Astrocyte of the cerebellum (primary cell): ENCODE measurements at places on chromosomes 3 and 15.

DNA sequence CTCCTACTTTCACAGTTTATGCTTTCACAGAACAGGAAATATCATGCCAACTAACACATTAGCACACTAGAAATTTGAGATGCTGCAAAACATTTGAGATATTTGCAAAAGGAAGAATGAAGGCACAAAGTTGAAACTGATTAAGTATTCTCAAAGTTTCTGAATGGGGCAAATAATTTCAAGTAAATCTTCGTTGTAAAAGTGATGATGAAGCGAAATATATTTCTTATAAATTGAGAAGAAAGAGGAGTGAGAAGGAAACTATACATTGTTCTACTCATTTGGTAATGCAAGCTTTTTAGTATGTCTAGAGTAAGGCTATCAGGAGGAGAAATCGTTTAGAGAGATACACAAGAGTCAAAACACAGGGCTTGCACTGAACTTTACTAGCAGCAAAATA lies 24.3 kb upstream of the LSAMP start:
- no peak for DNase-seq

- DNase-seq, result no peak
Measured at GRCh38 chr15:74994236-74994635, 1.1 kb upstream of the SCAMP5 start.

GRCh38 chr3:177447938-177448337 lies 250.7 kb upstream of the TBL1XR1 start:
- no peak for DNase-seq

DNA sequence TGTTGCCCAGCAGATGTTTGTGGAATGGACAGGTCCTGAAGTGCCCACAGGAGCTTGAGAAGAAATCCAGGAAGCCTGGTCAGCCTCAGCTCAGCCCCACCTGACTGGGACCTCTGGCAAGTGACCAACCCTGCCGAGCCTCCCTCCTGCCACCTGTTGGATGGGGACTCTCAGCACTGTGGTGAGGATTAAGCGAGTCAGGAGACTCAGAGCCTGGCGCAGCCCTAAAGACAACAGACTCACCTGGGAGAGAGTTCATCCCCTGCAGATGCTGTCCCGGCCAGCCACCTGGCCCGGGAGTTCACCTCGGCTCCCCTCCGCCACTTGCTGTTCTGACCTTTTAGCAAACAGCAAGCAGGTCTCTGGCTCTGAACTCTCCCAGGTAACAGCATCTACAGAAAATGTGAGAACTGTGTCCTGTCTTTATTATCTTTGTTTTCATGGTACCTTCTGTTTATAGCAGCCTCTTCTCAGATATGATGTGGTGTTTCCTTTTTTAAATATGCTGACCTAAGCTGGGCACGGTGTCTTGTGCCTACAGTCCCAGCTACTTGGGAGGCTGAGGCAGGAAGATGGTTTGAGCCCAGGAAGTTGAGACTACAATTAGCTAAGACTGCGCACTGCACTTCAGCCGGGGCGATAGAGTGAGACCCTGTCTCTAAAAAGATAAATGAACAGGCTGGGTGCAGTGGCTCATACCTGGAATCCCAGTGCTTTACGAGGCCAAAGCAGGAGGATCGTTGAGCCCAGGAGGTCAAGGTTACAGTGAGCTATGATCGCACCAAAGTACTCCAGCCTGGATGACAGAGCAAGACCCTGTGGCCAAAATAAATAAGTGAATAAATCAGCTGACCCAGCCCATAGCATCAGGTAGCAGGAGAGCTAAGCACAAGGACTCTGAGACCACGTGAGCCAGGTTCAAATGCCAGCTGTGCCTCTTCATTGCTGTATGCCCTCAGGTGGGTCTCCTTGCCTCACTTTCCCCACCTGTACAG lies 32.4 kb upstream of the SLC6A6 start:
- no peak for DNase-seq

GRCh38 chr15:31169558-31169957 lies 68.0 kb upstream of the TRPM1 start:
- no peak for DNase-seq

GRCh38 chr15:59614153-59614552 lies 2.6 kb downstream of the GCNT3 start:
- no peak for DNase-seq

GRCh38 chr3:78337801-78338211 lies 1297.9 kb downstream of the ROBO2 start:
- DNase-seq, result no peak

DNA sequence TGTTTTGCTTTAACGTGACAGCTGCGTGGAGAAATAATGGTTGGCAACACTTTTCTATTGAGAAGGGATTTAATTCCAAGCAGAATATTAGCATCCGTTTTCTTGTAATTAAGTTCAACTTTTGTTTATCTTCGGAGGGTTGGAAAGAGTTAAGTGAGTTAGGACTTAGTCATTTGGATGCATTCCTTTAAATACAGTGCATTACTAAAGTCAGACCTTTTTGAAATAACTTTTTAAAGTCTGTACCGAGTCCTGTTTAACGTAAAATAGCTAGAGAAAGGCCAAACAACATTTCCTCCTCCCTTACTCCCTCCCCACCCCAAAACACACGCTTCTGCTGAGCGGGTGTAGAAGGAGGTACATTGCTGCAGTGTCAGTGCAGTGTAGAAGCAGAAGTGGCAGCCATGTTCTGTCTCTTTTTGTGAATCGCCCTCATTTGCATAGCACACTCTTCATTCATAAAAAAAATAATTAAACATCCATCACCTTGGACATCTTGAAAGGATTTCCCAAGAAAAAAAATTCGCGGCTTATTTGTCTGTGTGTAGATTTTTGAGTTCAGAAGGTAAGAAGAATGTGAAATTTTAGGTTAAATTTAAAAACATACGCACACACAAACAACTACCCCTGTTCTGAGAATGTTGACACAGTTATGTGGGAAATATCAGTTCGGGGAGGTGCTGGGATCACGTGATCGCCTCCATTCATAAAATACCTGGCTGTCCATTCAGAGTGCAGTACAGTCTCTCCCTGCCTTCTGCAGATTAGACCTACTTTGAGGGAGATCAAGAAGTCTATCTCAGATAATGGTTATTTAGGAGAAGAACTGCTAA lies 1.6 kb downstream of the SPRED1 start:
- no peak for DNase-seq

GRCh38 chr15:26201177-26201858 lies 338.2 kb upstream of the ATP10A start:
- DNase-seq, result no peak

DNA sequence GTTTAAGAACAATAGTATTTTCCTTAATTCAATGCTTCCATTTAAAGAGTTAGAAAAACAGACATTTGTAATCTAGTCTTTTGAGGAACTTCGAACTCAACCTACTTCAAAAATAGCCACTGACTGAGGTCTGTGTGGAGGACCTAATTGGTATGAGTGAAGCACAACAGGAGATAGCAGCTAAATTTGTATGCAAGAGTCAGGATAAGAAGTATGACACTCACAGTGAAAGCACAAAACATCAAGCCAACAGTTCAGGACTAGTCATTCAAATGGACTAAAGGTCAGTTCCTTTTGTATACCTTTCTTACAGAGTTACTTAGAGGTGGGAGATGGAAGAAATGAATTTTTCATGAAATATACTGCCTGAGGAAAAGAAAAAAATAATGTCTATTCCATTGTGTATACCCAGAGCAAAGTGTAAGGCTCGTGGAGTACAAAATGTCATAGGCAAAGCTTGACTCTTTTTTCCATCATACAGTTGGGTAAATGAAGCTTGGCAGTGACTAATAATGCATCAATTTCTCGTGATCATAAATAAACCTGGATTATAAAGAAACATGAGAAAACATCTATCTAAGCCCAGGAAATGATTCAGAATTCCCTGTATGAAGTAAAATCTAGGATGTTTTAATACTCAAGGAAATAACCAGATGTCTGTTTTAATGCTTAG lies 1005.2 kb upstream of the CADM2 start:
- DNase-seq, result no peak

GRCh38 chr3:140863580-140864009 lies 78.0 kb upstream of the SLC25A36 start:
- DNase-seq, result peak; percentile 35

DNA sequence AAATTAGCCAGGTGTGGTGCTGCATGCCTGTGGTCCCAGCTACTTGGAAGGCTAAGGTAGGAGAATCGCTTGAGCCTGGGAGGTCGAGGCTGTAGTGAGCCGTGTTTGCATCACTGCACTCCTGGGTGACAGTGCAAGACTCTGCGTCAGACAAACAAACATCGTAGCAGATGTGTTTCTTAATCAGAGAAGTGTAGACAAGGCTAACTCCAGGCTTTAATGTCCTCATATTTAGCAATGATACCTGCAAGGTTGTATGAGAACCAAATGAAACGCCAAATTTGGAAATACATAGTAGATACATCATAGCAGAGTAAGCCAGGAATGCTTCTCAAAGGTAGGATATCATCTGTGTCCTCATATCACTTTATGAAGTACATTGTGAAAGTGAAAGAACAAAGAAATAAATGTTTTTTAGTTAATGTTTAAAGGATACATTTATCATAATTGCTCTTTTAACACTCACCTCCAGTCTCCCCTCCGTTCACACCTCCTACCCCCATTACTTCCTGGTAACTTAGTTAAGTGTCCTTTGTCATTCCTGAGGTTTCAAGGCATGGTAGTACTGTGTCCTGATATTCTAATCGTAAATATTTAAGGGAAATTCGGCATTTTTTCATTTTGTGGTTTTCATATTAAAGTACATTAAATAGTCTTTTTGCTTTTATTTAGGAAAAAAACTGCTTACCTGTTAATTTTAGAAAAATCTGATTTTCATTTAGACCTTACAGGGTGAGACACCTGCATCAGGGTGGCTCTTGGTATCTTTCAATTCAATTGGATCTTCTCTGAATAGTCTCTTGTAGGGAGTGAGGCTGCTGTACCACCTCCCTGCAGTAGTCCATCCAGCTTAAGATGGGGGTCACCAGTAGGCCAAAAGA lies 96.1 kb downstream of the OPA1 start:
- no peak for DNase-seq

- no peak for DNase-seq
Measured at GRCh38 chr3:57281715-57282114, 10.8 kb downstream of the ASB14 start.

DNA sequence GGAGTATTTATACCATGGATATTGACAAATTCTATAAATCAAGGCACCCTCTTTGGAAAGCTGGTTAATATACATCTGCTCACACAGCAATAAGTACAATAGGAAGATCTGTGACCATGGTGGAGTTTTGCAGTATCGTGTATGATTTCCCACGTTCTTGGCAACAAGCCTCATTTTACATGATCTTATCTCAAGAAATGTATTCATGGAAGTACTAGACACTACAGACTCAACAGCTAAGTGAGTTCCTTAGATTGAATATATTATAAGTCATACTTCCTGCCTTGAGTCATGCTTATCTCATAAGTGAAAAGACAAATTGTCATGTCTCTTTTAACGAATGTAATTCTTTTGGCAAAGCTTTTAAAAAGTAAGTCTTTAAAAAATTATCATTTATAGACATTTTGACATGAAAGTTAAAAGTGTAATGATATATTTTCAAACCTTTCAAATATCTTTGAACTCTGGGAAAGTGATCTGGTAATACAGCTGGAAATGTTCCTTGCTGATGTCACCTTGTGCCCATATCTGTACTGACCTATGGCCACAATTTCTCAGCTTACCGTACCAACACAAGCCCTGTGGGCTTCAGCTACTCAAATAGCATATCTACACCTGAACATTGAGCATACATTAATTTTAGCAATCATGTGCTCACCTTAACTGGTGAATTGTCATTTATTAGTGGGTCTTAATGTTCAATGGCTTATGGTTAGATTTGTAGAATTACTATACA lies 130.3 kb upstream of the TMC3 start:
- DNase-seq, result no peak

GRCh38 chr15:101391981-101392640 lies 97.1 kb upstream of the SNRPA1 start:
- no peak for DNase-seq

DNA sequence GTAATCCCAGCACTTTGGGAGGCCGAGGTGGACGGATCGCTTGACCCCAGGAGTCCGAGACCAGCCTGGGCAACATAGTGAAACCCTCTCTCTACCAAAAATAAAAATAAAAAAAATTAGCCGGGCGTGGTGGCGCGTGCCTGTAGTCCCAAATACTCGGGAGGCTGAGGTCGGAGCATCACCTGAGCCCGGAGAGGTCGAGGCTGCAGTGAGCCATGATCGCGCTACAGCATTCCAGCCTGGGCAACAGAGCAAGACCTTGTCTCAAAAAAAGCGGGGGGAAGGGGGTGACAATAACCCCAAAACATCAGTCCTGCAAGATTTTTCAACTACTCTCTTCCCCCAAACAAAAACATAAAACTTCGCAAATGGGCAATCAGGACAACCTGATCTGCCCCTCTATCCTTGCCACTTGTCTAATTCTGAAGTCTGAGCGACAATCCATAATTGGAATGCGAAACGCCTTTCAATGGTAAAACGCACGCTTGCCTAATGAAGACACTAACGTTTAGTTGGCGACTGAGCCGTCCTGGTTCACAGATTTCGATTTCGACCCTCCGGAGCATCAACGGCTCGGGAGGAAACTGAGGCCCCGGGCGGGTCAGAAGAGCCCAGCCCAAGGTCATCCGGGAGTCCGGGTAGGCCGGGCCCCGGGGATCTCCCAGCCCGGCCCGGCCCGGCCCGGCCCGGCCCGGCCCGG lies 868 bp downstream of the BTBD1 start:
- no peak for DNase-seq

GRCh38 chr3:124504332-124505059 lies 225.8 kb upstream of the UMPS start:
- peak; percentile 41 for DNase-seq

DNA sequence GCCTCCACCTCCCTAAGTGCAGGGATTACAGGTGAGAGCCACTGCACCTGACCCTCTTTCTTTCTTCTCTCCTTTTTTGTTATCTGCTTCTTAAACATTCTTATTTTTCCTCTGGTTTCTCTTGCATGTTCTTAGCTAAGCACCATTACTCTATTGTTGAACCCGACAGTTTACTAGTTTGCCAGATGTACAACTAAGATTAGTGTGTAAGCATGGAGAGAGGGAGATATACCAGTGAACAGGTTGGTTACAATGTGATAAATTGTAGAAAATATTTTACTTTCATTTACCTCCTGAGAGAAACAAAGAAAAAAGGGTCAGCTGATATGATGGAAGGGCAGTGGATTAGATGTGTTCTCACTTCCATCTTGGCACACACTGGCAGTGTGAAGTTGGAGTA lies 4.9 kb downstream of the HAUS2 start:
- DNase-seq, result no peak
